PC-3 (cell line): ENCODE measurements at places on chromosomes 1 and 21. TPM values are rescaled to one million over a fixed set of nuclear protein-coding genes. Genes with fewer than 3 reads are reported as not detected.

DNA sequence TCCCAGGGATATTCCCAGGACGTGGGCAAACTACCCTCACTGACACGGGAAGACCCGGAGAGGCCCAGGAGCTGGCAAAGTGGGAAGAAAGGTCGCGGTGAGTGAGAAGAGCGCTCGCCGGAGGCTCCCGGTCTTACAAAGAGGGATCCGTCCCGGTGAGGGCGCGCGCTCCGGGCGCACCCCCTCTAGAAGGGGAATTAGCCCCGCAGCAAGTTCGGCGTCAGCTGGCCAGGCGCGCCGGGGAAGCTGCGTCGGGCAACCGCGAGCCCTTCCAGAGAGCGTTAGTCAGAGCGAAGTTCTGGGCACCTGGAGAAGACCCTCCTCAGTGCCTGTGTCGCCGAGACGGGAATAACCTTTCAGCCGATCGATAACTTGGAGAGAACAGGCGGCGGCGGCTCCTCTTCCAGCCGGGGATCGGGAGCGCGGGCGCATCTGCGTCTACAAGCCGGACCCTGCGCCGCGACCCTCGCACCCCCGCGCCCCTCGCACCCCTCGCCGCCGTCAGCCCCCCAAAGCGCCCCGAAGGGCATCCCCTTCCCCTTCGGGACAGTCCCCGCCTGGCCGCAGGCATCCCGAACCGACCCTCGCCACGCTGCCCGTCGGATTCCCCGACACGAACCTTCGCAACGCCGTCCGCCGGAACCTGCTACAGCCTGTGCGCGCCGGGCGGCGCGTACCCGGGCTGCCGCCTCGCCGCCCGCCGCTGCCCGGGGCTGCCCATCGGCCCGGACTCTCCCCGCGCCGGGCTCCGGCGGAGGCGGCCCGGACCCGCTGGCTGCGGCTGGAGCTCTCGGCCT lies 485 bp downstream of the SIPA1L2 start:
- peak; percentile 37 for DNase-seq

DNA sequence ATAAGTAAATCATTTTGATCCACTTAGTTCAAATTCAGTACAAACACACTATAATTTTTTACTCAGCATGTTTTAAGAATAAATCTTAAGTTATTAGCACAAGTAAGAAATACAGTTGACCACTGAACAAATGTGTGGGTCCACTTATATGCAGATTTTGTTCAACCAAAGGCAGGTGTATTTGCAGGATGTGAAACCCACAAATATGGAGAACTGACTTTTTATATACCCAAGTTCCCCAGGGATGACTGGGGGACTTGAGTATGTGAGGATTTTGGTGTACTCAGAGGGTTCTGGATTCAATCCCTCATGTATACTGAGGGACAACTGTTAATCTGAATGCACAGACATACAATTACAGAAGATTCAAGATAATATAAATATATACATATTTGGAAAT lies 25.7 kb upstream of the ERICH3 start:
- DNase-seq = no peak

DNA sequence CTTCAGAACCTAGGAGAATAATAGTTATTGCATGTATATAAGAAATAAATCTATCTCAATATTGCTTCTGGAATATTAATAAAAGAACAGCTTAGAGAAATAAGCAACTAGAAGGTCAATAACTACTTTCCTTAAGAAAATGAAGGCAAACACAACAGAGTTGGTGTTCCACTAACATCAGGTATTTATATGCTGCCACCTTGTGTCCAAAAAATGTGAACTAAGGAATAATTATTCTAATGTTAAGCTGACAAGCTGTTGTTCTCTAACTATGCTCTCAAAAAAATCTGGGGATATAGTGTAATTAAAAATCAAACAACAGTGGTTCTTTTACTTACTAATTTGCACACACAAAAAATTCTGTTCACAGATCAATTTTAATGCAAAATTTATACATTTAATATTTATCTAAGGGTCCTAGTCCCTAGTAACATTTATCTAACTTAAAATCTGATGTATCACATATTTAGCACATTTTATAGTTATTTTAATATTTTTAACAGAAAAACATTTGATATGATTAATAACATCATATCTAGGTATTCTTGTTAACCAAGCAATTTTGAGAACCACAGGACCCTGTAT lies 39.6 kb downstream of the UCHL5 start:
- DNase-seq = peak; percentile 75

GRCh38 chr1:86436041-86436440 lies 12.1 kb downstream of the CLCA2 start:
- no peak for DNase-seq

The CD1D gene
- not detected in 2 replicates for total RNA-seq

DNA sequence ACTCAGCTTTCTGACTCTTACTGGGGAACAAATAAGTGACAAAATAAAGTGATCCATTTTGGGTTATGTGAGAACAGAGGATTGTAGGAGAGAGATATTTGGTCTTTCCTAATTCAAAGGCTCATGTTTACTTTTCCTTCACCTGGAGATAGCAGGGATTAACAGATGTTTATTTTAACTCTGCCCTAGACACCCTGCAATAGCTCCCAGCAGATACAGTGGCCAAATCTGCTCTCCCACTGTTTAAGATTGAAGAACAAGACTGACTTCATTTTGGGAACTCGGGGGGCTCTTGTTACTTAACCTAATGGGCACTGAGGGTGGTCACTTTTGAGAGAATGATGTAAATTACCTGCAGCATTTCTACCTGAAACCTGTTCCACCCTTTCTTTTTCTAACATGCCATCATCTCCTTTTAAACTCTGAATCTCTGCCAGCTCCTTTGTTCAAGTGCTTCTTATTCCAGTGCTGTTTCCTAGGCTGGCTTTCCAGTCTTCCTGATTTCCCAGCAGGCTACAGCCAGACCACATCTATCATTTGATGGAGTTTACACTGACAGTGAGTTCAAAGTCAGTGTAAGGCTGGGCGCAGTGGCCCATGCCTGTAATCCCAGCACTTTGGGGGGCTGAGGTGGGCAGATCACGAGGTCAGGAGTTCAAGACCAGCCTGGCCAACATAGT lies 90.0 kb downstream of the SELENOF start:
- DNase-seq = no peak

The URB2 gene
- total RNA-seq = 24.0 and 26.2 TPM in 2 replicates

DNA sequence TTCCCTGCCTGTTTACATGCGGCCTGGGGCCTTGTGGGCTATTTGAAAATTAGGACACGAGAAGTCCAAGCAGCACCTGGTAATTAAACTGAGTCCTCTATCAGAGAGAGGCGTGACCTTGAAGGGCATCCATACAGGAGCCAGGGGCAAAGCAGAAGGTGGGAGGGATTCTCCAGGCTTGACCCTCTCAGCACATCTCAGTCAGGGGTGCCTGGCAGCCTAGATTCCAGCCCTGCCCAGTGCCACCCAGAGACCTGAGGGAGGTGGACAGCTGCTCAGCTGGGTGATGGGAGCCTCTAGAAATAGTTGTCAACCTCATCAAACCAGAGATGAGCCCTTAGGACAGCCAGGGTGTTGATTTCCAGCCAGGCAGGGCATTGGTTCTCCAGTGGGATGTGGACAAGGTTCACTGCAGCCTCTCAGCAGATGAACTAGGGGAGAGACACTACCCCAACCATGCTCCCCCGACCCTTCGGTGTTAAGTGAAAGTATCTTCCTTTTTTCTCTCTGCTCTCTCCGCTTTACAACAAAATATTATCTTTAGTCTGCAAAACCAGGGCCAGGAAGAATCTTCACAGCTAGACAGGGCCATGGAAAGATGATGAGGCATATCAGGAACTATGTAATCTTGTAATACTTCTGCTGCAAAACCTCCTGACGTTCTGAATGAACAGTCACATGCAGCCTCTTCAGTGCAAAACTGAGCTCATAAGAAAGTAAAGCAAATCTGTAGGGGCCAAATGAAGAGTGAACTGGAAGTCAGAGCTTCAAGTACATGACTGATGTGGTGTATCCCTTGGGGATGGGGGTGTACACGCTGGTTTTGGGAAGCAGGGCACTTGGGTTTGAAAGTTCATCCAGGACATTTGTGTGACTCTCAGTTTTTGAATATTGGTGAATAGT lies 35.9 kb upstream of the ATP5PO start:
- DNase-seq = no peak

DNA sequence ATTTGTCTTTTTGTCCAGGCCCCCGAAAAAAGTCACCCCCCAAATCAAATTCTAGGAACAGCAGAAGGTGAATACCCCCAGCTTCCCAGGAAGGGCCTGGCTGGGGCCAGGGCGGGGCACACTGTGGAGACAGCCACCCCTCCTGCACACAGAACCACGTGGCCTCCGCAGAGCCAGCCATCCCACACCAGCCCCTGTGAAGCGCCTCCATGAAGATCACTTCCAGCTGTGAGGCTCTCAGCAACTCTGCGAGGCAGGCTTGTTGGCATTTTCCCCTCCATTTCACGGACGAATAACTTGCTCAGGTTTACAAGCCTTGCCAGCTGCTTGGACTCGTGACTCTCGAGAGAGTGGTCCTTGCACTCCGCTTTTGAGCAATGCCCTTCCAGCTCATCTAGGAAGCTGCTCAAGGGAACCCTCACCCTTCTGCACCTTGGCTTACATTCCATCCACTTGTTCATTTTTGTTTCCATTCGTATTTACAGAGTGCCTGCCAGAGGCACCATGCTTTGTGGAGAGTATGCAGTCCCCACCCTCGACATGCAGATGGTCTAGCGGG lies 48.2 kb downstream of the SYT6 start:
- no peak for DNase-seq

GRCh38 chr1:181501612-181502011 lies 18.3 kb downstream of the CACNA1E start:
- DNase-seq = no peak

The ZMYND12 gene
- total RNA-seq = not detected in 2 replicates

DNA sequence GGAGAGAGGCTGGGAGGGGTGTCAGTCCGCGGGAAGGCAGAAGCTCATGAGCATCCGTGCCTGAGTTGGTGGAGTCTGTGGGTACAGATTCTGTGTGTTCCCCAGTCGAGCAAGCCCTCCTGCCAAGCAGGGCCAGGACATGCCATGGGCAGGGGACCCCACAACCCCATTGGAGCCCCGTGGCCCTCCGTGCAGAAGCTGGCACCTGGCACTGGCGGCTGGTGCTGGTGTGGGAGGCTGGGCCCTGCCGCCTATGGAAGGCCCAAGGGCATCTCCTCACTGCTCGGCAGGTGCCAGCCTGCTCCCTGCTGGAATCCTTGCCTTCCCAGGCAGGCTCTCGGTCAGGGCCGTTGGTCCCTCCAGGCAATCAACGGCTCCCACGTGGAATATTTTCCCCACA lies 73.7 kb downstream of the UBE2T start:
- no peak for DNase-seq

The INAVA gene
- 102 and 128 TPM in 2 replicates for total RNA-seq

The CEP85 gene
- 30.6 and 30.8 TPM in 2 replicates for total RNA-seq

DNA sequence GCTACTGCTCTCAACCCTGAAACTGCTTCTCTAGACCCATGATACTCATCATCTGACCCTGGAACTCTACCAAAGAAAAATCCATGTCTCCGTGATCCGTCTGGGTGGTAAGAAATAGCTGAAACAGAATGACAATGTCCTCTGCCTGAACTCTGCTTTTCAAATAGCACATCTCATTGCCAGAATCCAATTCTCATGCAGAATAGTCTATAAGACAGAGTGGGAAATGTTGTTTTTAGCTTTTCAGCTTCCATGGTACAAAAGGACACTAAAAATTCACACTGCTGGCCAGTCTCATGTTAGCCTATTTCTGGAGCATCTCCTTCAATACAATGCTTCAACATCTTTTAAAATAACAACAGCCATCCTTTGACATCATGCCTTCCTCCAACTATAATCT lies 1355.8 kb upstream of the PRMT6 start:
- no peak for DNase-seq

The KCNJ15 gene
- total RNA-seq = 0.26 TPM in 1 of 2 replicates, not detected in the other

The ICOSLG gene
- 11.6 and 14.8 TPM in 2 replicates for total RNA-seq

The NR0B2 gene
- total RNA-seq = not detected in 2 replicates

- DNase-seq = no peak
Observed at GRCh38 chr1:168032029-168032428, 95.2 kb upstream of the MPC2 start.

The AVPR1B gene
- 0.22 TPM in 1 of 2 replicates, not detected in the other for total RNA-seq

DNA sequence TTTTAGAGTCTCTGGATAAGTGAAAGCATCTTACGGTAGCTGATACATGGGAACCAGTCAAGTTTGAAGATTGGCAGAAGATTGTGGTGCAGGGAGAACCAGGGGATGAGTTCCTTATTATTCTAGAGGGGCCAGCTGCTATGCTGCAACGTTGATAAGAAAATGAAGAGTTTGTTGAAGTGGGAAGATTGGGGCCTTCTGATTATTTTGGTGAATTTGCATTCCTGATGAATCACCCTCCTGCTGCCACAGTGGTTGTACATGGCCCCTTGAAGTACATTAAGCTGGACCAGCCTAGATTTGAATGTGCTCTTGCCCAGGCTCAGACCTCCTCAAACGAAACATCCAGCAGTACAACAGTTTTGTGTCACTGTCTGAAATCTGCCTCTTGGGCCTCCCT lies 45.9 kb downstream of the BTBD8 start:
- no peak for DNase-seq
